Endothelial cell of umbilical vein (primary cell): ENCODE measurements at places on chromosomes 16 and 17. TPM values are rescaled to one million over a fixed set of nuclear protein-coding genes. Genes with fewer than 3 reads are reported as not detected.

Gene MPP2
- total RNA-seq, result 1.2 and 1.6 TPM in 2 replicates

Gene CDH13
- 98.5 and 124 TPM in 2 replicates for total RNA-seq

Gene SLC5A11
- not detected in 2 replicates for total RNA-seq

Gene ACSM2A
- not detected in 2 replicates for total RNA-seq

Gene SRCIN1
- total RNA-seq, result 0.12 and 0.35 TPM in 2 replicates

Gene DYNLRB2
- total RNA-seq, result not detected in 2 replicates

Gene NPIPB9
- total RNA-seq, result 1.7 TPM in 1 of 2 replicates, not detected in the other

Gene KRTAP3-2
- not detected in 2 replicates for total RNA-seq

Gene HBM
- not detected in 2 replicates for total RNA-seq

Gene TMEM235
- total RNA-seq, result 0.38 TPM in 1 of 2 replicates, not detected in the other

Gene FAM83G
- 10.9 and 11.1 TPM in 2 replicates for total RNA-seq

Gene TMEM238L
- total RNA-seq, result not detected in 2 replicates

Gene ENPP7
- total RNA-seq, result not detected in 2 replicates

Gene CSH2
- not detected in 2 replicates for total RNA-seq

Gene SSTR5
- total RNA-seq, result 0.24 TPM in 1 of 2 replicates, not detected in the other

Gene SLC47A1
- total RNA-seq, result 0.90 and 3.3 TPM in 2 replicates

Gene MYADML2
- not detected in 2 replicates for total RNA-seq

Gene KRT40
- not detected in 2 replicates for total RNA-seq

Gene ZNF267
- total RNA-seq, result 19.1 and 21.9 TPM in 2 replicates

Gene BCL6B
- 160 and 163 TPM in 2 replicates for total RNA-seq

Gene PLK1
- 100 and 109 TPM in 2 replicates for total RNA-seq

Gene PLXDC1
- not detected in 2 replicates for total RNA-seq

Gene RCVRN
- total RNA-seq, result not detected in 2 replicates

Gene CD300LG
- not detected in 2 replicates for total RNA-seq

Gene SEC14L5
- not detected in 2 replicates for total RNA-seq

Gene MT1E
- total RNA-seq, result 201 and 346 TPM in 2 replicates

Gene ENGASE
- 20.8 and 27.2 TPM in 2 replicates for total RNA-seq

Gene RNF227
- 0.58 TPM in 2 replicates for total RNA-seq

Gene NDRG4
- 31.0 and 35.8 TPM in 2 replicates for total RNA-seq

Gene PDILT
- not detected in 2 replicates for total RNA-seq

Gene ZFHX3
- 17.7 and 18.8 TPM in 2 replicates for total RNA-seq

Gene NETO2
- 24.8 and 27.6 TPM in 2 replicates for total RNA-seq

Gene KRTAP3-1
- not detected in 2 replicates for total RNA-seq

Gene ADAM11
- total RNA-seq, result 0.51 and 0.71 TPM in 2 replicates

Gene ATP1B2
- total RNA-seq, result not detected in 2 replicates

Gene KRTAP17-1
- total RNA-seq, result not detected in 2 replicates

Gene PHOSPHO1
- total RNA-seq, result 0.18 TPM in 1 of 2 replicates, not detected in the other

Gene TP53TG3
- not detected in 2 replicates for total RNA-seq

Gene TMEM94
- total RNA-seq, result 68.4 and 69.2 TPM in 2 replicates

Gene COASY
- total RNA-seq, result 69.2 and 77.7 TPM in 2 replicates

Gene CAMKK1
- total RNA-seq, result 5.7 and 6.1 TPM in 2 replicates

Gene ACSM3
- total RNA-seq, result 10.2 and 37.3 TPM in 2 replicates

Gene NPIPA2
- total RNA-seq, result 5.4 and 6.9 TPM in 2 replicates

Gene FBXW10
- total RNA-seq, result not detected in 2 replicates

Gene ESRP2
- total RNA-seq, result 0.66 and 0.99 TPM in 2 replicates

Gene OMG
- not detected in 2 replicates for total RNA-seq
